ENCODE measurements at places on chromosomes 5 and 9.

GRCh38 chr5:116529615-116530014, 45.0 kb downstream of the SEMA6A start:
- no peak for DNase-seq

- peak; percentile 86 for DNase-seq
Measured at GRCh38 chr9:133147412-133148198, 16.1 kb downstream of the GBGT1 start.

DNA sequence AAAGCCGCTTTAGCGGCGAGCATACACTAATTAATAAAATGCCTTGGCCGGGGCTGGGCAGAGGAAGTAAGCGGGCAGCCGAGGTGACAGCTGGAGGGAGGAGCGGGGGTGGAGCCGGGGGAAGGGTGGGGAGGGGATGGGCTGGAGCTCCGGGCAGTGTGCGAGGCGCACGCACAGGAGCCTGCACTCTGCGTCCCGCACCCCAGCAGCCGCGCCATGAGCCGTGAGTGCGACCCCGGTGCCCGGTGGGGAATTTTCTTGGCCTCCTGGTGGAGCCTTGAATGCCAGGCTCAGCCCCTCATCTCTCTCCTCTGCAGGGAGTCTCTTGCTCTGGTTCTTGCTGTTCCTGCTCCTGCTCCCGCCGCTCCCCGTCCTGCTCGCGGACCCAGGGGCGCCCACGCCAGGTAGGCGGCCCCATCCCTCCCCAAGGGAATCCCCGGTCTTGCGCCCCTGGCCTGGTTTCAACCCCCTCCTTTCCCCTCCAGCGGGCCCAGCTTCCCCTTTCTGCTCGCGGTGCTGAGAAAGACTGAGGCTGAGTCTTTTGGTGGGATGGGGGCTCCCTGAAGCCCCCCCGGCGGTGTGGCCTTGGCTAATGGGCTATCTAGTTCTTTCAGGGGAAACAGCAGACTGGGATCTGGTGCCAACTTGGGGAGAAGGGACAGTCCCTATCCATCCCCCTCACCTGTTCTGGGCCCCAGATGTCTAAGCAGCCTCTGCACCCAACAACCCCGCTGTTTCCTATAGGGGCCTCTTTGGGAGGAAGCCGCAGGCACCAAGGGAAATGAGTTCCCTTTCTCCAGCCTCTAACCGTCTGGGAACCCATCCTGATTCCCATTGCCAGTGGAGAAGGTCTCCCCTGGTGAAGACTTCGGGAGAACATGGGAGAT, at the start of gene PTGS1:
Gene PTGS1 (plus strand): TSS at position 156 of the 887 bp plus-strand sequence. CDS start 61 bp downstream, at position 217.
- no peak for DNase-seq

DNA sequence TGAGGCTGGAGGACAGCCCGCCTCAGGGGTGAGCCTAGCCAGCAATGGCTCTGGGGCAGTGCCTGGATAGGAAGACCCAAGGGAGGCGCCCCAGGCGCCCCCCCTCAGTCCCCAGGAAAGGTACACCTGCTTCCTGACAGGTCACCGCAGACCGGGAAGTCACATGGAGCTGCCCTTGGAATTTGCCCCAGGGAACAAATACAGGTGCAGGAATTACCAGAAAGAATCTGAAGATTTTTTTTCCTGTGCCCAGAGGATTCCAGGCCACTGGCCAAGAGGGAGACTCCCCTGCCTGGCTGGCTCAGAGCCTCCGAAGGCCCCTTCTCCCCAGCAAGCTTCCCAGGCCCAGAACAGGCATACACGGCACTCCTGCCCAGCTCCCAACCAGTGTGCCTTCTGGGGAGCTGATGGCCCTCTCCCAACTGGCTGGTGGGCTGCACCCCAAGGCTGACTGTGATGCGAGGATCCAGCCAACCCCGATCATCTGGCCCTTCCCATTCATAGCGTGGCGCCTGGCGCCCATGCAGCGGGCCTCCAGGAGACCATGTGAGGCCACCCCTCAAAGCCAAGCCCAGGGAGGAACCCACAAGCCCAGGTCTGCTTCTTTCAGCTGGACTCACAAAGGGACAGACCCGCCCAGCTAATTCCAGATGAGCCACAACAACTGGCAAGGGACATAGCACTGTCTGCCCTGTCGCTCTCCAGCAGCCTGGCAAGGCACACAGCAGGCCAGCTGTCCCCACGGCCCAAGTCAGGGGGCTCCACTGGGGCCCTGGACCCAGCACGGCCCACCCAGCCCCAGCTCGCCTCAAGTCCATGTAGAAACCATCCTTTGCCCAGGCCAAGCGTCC, 2.3 kb downstream of the TPRN start:
- DNase-seq = peak; percentile 81

DNA sequence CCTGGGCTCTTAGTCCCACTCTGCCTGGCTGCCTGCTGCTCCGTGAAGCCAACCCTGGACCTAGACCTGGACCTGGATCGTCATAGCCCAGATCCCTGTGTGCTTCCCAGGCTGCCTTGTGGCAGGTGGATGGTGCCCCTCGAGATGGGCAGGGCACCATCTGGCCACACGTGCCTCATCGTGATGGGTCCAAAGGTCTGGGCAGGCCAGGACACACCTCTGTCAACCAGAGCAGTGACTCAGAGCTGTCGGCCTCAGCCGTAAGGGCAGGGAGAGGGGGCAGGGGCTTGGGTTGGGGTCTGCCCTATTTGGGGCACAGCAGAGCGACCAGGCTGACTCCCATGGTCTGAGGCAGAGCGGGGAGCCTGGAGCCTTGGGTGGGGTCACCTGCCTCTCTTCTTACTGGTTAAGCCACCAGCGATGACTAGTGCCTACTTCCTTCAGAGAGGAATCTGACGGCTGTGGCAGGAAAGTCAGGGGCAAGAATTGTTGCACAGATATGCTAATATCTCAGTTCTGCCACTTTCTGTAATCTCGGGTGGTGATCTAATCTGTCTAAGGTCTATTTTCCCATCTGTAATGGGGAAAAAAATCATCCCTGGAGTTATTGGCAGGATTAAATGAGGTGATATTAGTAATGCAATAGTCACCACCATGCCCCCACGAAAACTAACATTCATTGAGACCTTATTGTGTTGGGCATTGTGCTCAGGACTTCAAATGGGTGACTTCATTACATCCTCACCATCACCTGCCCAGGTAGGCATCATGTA, 3.2 kb upstream of the CDHR2 start:
- peak; percentile 42 for DNase-seq

DNA sequence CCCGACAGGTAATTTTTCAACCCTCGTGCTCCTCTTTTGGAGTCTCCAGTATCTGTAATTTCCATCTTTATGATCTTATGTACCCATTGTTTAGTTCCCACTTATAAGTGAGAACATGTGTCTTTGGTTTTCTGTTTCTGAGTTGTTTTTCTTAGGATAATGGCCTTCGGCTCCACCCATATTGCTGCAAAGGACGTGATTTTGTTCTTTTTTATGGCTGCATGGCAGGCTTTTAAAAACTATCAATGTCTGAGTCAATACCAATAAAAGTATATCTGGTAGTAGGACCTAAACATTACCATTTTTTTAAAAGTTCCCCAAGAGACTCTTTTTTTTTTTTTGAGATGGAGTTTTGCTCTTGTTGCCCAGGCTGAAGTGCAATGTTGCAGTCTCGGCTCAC, 3.9 kb upstream of the SLC26A2 start:
- no peak for DNase-seq

GRCh38 chr9:110738982-110739381, 70.4 kb downstream of the MUSK start:
- peak; percentile 47 for DNase-seq

DNA sequence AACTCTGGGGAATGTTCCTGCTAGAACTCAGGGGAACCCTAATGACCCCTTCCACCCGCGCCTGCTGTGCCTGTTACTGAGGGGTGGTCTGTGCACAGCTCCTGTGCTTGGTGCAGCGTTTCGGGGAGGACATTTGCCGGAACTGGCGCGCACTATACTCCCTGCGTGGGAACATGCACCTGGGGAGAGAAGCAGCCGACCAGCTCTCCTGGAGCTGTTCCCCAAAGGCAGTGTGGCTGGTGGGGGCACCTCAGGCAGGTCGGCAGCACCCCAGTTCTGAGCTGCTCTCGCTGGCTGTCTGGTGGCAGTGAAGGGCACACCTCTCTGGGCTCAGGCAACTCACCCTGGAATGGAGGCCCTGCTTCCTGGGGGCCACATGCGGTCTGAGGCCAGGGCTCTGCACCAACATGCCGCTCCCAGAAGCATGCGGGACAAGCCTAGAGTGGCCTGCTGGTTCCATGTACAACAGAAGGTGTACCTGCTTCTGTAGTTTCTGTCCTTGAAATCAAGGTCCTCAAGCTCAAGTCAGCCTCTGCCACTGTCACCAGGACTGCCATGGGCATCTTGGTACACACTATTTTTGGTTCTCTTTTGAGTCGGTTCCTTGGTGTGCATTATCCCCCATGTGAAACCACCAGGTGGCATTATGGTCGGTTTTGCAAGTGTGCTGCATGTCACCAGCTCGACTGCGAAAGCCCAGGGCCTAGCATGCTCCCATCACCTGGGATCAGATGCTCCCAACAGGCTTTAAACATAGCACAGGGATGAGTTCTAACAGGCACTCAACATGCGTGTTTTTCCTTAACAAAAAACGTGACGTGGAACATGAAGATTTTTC, 7.8 kb upstream of the MRNIP start:
- no peak for DNase-seq

GRCh38 chr9:264231-264630, 49.6 kb downstream of the DOCK8 start:
- DNase-seq = no peak

- peak; percentile 84 for DNase-seq
Measured at GRCh38 chr9:17625644-17626388, 47.0 kb downstream of the SH3GL2 start.

DNA sequence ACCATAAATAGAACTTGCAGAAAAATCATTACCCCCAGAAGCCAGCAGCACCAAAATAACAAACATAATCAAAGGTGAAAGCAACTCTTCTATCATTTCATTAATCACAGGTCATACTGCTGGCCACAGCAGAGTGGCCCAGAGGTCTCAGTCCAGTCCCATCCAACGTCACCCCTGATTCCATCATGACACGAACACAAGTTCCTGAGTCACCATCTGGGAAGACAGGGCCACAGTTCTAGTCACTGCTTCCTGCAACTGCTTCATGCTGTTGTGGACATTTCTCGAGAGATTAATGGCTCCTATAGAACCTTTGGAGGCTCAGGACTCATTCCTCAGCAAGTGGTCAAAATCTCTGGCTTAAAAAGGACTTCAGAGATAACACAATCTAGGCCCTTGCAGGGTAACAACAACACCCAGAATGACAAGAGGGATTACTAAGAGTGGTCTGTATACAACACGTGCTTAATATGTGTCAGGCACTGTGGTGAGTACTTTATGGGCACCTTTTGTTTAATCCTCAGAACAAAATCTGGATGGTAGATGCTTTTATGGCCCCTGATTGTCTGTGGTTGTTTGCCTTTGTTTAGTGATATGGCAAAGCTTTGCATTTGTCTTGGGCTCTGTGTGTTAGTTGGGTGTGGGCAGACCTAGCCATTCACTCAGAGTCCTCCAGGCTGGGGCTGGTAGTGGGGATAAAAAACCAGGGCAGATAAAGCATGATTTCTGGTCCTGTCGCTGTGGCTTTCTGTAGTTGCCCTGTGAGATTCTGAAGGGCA, 184.3 kb downstream of the DAB2IP start:
- DNase-seq = peak; percentile 29

DNA sequence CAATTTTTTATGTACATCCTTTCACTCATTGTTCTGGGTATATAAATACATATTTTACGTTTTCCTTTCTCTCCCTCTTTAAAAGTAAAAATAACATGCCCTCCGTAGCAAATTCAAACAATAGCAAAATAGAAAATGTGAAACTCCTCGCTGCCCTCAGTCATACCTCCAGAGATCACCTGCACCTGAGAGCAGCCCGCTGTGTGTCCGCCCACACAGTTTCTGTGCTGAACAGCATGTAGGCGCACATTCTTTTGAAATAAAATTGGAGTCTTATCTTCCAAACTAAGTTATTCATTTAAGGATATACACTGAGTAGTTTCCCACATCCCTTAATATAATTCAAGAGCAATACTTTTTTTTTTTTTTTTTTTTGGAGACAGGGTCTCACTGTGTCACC, 255.7 kb downstream of the AOPEP start:
- no peak for DNase-seq

GRCh38 chr9:133320421-133320881, 15.5 kb downstream of the SURF6 start:
- no peak for DNase-seq

GRCh38 chr5:134240421-134240962, 14.6 kb upstream of the PPP2CA start:
- peak; percentile 34 for DNase-seq

DNA sequence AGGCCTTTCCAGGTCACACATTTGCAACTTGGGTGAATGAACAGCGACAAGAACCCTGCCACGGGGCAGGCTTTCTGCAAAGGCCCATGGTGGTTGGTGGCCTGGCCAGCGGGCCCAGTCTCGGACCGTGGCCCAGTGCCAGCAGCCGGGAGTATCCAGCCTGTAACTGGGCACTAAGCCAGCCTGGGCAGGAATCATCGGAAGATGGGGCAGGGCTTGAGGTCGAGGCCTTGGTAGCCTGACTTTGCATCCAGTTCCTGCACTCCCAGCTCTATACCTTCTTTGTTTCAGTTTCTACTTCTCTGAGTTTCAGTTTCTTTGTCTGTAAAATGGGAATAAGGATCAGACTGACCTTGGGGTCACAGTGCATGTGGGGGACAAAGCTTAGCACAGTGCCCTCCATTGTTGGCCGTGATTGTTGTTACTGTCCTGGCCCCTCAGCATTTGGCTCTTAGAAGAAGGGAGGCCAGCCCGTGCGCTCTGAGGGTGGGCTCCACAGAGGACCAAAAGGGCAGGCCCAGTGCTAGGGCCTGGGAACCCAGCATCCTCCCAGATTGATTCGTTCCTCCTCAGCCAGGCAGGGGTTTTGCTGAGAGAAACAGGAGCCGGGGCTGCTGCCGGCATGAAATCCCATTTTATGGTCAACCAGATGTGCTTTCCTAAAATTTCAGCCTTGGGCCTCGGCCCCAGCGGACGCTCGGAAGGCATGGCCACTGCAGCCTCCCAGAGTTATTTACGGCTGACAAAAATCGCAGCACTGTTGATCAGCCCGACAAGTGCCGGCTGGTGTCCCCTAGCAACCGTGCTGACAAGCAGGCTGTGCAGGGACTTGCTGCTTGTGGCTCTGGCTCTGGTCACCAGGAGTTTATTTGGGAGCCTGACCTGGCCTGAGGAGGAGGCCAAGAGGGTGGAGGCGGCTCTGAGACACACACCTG, 43.6 kb downstream of the JADE2 start:
- peak; percentile 87 for DNase-seq

- DNase-seq = peak; percentile 45
Measured at GRCh38 chr5:160311491-160312133, 752 bp downstream of the CCNJL start.

DNA sequence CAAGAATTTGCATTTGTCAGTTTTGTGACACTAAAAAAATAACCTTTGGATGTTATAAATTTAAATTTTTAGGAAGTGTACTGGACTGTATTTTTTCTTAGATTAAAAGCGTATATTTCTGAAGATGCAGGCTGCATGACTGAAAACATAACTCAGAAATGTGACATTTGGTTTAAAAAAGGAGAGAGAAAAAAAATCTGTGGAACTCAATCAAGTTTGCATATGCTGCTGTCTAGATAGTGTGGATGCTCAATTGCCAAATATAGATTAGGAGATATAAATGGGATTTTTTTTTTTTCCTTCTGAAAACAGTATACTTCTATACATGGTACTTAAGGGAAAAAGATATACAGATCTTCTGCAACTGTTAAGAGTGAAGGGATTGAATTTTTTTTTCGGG, 402.3 kb downstream of the TAF11L14 start:
- DNase-seq = no peak

- DNase-seq = peak; percentile 86
Measured at GRCh38 chr9:95317119-95317892, at the start of gene FANCC. Gene FANCC (minus strand): TSS chr9:95317709. CDS start chr9:95249291, 68,418 bp downstream.
